ENCODE measurements at places on chromosomes 12 and 14.
A peak's percentile ranks its signal among the peaks of the same experiment; 100 is the strongest.

DNA sequence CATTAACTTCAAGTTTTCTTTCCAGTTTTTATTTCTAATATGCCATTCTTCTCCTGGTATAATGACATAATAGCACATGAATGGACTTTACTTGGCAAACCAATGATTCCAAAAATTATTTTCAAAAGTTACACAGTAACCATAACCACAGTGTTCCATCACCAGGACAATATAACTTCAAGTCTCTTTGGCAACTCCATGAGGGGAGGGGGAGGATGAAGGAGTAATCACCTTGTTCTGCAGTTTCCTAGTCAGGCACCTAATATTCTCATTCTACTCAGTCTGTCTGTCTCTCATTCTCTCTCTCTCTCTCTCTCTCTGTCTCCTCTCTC, 66.6 kb downstream of the BTG1 start:
- DNase-seq: peak; percentile 61

- DNase-seq: peak; percentile 62
These were observed 74.9 kb upstream of the ATP2B1 start for GRCh38 chr12:89783359-89784060.

- no peak for DNase-seq
These were observed 11.5 kb downstream of the SLC38A2 start for GRCh38 chr12:46360908-46361666.

DNA sequence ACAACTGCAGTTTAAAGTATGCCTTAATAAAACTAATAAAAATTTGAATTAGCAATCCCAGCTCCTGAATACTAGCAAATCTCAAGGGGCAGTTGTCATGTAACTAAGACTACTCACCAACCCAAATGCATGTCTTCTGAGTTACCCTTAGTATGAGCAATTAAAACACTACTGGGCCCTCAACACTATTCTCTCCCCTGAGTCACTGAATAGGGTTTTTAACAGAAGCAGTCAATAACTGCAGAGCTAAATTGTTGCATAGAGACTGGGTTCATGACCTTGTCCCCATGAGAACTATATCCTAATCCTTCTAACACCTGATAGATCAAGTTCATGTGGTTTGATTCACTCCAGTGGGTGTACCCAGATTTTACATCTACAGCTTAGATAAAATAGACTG, 38.8 kb downstream of the MDM1 start:
- no peak for DNase-seq

- no peak for DNase-seq
These were observed 23.3 kb downstream of the PPP1R36 start for GRCh38 chr14:64573109-64573508.

GRCh38 chr14:91417120-91417982, at the start of gene CCDC88C:
Gene CCDC88C, minus strand, starts transcription at chr14:91417820. Its CDS starts 130 bp downstream, at chr14:91417690.
- DNase-seq: no peak

DNA sequence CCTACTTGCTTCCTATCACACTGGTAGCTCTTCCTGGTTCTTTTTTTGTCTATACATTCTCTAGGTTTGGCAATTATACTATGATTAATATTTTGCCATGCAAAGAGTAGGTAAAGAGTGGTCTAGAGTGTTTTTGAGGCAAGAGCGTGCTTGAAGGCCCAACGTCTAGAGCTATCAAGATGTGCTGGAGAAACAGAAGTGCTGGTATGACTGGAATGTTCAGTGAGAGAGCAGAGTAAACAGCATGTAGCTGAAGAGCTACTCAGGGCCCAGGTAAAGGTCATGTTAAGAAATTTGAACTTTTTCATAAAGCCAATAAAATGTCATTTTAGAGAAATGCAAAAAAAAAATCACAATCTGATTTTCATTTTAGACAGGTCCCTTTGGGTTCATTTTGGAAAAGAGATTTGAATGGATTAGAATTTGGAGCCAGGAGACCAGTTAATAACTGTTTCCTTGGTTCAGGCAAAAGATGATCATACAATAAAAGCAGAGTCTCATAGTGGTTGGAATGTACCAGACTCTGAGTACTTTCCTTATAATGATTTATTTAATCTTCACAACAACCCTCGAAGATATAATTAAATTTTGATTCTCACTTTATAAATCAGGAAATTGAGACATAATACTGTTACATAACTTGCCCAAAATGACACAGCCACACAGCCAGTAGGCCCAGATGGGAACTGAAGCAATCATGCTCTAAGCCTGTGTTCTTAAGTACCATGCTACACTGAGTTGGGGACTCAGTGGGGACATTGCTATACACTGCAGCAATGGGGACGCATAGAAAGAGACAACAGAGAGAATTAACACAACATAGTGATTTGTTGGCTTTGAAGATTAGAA, 350.1 kb downstream of the NELL2 start:
- DNase-seq: no peak

DNA sequence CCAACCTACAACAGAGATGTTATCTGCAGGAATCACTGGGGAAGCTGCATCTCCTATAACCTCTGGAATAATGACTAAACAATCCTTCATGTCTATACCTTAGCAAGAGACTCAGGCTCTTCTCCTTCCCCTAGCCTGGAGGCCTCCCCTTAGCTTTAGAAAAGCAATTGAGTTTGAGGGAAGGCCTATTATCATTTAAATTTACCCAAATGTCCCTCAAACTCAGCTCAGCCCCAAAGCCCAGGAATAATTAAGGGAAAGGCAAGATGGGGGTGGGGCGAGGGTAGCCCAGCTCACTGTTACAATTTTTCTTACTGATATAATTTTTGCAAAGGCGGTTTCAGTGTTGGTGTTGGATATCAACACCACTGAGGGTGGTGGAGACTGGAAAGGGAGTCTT, 151.4 kb upstream of the EEA1 start:
- no peak for DNase-seq

DNA sequence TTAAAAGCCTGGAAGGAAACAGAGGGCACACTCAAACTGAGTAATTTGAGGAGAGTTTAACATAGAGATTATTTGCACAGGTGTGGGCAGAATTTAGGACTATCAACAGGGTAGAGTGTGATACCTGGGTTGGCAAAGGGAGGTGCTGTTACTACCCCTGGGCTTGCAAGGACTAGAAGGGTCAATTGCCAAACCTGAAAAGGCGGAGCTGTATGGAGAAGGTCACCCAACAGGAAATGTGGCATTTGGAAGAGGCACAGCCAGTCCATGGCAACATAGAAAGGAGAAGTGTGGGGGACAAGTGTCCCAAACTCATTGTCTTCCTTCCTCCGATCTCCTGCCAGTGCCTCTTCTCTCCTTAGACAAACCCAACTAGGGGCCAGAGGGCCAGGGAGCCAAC, 21.6 kb upstream of the MED13L start:
- no peak for DNase-seq

GRCh38 chr14:92632546-92633273, 115.7 kb downstream of the LGMN start:
- no peak for DNase-seq

DNA sequence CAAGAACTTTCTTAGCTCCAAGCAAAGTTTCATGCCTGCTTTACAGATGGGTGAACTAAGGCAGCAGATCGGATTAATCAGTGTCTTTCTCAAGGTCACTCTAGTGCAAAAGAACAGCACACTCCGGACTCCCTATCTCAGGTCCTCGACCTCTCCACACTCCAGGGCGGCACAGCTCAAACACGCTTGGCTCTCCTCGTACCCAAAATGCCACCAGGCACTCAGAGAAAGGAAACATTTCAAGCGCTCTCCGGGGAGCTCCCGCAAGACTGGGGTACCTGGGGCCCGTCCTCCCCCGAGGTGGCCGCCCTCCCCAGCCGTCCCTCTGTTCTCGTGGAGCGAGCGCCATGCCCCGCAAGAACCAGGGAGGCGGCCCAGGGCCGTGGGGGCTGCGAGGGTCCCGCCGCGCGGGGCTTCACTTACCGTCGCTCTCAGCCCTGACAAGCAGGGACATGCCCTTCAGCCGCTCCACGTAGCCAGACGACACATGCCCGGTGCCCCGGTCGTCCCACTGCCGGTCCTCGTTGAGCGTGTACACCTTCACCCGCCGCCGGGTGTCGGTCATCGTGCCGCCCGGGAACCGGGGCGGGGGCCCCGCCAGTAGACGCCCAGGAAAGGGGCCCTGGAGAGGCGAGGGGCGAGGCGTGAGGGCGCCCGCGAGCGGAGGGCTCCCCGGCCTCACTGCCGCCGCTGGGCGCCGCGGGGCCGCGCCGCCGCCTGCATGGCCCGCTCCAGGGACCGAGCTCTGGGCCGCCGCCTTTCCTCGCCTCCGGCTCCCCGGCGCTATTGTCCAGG, 830 bp downstream of the PPP4R3A start:
- DNase-seq: peak; percentile 3

DNA sequence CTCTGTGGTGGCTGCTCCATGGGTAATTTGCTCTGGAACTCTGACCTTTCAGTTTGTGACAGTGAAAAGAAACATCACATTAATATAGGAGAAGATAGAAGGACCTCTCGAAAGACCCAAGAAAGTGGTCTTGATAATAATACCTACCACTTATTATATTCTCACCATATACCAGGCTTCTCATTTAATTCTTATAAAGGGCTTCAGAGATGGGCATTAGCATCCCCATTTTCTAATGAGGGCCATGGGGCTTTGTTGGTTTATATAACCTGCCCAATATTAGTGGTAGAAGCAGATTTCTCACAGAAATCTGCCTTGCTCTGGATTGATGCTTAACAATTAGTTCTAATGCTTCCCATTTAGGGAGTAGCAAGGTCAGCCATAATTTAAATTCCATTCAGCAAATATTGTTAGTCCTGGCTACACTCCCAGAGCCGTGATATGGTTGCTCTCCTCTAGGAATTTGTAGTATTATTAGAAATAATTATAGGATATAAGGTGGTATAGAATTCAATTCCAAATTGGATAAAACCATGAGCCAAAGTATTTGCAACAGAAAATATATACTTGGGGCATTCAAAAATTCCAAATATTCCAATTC, 7.4 kb upstream of the AMIGO2 start:
- peak; percentile 69 for DNase-seq

DNA sequence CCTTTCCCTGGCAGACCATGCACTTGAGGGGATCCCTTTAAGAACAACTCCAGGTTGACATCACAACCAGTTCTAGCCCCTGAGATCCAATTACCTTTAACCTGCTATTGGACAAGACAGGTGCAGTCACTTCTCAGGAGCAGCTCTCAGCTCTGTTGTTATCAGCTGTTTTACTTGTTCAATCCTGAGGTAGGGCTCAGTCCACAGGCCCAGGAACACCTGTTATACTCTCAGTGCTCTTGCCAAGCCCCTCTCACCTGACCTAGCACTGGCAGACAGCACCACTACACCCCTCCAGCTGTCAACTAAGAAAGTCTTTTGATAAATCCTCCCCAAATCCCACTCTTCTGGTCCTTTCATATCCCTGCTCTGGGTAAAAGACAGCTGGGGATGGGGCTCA, 163.9 kb upstream of the TMTC2 start:
- DNase-seq: no peak

DNA sequence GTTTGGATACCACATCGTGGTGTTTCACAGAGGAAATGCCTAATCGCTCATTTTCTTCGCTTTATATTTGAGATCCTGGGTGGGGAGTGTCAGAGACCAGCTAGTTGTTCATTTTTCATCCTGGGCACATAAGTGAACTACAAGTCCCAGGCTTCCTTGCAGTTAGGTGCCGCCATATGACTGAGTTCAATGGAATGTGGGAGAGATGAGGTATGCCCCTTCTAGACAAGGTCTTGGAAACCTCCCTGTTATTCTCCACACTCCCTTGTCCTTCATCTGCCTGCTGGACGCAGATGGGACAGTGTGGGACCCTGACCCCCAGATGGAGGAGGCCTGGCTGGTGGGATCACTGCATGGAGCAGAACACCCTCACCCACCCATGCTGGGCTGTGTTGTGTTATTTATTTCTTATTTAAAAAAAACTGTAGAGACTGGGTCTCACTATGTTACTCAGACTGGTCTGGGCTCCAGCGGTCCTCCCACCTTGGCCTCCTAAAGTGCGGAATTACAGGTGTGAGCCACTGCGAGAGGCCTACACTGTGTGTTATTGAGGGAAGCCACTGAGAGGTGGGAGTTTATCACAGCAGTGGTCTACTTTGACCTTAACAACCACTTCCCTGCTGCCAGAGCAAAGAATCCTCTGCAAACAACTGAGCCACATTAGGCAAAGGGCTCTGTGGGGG, 42.9 kb upstream of the VRK1 start:
- no peak for DNase-seq

GRCh38 chr14:69685218-69685616, 73.8 kb downstream of the SUSD6 start:
- DNase-seq: no peak

DNA sequence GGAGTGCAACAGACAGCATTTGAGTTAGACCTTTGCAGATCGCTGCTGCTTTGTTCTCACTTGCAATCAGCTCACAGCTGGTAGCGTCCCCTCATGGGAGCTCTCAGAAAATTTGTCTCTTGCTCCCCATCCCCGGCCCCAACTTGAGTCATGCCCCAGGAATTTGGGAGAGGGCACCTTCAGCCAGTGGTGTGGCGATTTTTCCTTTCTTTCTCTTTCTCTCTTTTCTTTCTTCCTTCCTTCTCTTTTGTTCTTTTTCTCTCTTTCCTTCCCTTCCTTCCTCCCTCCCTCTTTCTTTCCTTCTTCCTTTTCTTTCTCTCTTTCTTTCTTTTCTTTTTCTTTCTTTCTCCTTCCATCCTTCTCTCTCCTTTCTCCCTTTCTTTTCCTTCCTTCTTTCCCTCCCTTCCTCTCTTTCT, 34.2 kb upstream of the MAP1LC3B2 start:
- DNase-seq: peak; percentile 88

DNA sequence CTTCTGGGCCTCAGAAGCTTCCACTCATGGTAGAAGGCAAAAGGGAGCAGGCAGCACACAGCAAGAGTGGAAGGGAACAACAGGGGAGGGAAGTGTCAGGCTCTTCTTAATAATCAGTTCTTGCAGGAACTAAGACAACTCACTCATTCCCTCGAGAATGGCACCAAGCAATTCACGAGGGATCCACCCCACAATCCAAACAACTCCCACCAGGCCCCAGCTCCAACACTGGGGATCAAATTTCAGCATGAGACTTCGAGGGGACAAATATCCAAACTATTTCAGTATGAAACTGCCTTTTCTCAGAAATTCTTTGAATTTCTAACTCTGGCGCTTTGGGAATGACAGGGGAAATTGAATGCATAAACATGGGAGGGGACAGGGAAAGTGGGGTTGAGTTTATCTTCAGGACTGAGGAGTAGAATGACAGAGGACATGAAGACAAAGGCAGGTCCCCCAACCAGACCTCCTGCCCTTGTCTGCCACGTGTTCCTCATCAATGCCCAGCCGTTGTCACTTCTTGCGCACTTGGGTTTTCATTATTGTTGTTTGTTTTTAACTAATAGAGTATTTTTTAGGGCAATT, 24.6 kb upstream of the APOF start:
- peak; percentile 61 for DNase-seq

DNA sequence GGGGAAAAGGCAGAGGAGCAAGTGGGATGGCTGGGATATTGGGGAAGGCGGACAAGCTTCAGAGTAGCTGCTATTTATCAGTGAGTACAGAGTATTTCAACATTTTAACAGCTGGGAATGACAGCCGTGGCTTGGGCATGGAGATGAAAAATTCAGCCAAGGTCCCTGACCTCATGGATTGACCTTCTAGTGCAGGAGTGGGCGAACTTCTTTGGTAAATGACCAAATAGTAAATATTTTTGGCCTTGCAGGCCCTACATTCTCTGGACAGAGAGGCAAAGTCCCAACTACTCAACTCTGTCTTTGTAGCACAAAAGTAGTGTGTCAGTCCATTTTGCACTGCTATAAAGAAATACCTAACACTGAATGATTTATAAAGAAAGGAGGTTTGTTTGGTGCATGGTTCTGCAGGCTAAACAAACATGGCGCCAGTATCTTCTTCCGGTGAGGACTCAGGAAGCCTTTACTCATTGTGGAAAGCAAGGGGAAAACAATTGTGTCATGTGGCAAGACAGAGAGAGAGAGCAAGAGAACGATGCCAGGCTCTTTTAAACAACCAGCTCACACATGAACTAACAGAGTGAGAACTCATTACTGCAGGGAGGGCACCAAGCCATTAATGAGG, 33.6 kb downstream of the TMEM233 start:
- no peak for DNase-seq

- no peak for DNase-seq
These were observed 420.1 kb downstream of the DIO2 start for GRCh38 chr14:79791055-79791732.
